Effector memory CD8-positive, alpha-beta T cell (primary cell): ENCODE measurements at places on chromosomes 2 and 18.

DNA sequence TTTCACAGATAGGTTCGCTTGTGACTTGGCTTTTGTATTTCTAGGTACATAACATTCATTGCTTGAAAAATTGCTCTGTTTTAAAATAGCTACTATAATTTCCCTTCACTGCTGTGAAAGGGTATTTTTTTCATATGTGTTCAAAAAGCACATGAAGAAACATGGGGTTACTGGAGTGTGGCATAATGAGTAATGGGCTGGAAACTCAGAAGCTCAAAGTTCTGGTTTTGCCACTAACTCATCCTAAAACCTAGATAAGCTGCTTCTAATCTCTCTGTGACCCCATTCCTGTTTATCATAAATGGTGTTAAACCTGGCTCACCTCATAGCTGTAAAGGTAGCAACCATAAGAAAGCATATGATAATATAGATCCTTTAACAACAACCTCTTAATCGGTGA, 319.3 kb downstream of the PTPRM start:
- DNase-seq: no peak

DNA sequence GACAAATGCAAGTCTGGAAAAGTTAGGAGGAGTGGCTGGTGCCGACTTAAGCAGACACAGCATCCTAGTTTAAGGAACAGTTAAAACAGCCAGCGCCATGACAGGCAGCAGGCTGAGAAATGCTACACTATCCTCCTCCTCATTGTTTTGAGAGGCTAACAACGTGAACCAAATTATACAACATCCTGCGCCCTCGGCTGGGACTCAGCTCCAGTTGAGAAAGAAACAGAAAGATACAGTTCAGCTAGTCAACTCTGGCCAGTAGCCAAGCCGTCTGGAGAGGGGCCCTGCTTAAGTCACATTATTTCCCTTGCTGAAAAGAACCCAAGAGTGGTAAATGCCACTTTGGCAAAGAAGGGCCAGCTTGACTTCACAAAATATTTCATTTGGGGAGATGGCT, 90.2 kb downstream of the BCL11A start:
- DNase-seq: no peak

DNA sequence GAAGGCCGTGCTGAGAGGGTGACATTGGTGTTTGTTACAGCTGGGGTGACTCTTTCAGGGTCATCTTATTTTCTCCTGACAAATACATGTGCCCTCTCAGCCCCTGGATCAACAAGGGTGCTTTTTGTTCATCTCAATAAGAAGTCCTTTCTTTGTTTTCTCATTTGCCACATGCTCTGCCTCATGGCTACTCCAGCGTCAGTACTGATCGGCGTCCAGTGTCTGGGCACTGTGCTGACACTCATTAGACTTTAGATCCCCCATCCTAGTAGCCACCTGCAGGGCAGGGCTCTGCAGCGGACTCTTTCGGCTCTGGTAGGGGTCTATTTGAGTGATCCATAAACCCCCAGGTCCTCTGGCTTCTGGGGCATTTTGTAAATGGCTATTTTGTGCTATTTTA, 38.4 kb downstream of the NPPC start:
- no peak for DNase-seq

GRCh38 chr2:236177604-236177966, 9.4 kb upstream of the GBX2 start:
- peak; percentile 11 for DNase-seq

DNA sequence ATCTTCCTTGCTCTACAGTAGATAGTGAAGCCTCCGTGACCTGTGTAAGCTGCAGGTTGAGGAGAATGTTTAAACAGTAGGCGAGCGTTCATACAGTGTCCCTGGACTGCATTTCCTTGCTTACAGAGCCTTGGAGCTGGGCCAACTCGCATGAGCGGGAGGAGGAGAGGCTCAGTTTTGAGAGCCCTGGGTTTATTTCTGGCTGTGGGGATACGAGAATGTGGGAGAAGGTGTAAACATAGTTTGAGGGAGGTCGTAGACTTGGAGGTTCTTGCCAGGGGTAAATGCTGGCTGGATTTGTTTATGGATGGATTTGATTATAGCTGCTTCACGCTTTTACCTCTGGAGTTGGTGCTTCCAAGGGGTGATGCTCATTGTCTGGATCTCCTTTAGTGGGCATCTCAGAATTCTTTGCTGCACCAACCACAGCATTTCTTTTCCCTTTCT, 20.8 kb downstream of the CRIM1 start:
- DNase-seq: no peak

GRCh38 chr2:28717339-28717758, 34.3 kb upstream of the PPP1CB start:
- DNase-seq: no peak

GRCh38 chr18:58104096-58104495, 60.1 kb downstream of the NEDD4L start:
- no peak for DNase-seq

- no peak for DNase-seq
Observed at GRCh38 chr2:100747996-100748615, 71.8 kb upstream of the NPAS2 start.

DNA sequence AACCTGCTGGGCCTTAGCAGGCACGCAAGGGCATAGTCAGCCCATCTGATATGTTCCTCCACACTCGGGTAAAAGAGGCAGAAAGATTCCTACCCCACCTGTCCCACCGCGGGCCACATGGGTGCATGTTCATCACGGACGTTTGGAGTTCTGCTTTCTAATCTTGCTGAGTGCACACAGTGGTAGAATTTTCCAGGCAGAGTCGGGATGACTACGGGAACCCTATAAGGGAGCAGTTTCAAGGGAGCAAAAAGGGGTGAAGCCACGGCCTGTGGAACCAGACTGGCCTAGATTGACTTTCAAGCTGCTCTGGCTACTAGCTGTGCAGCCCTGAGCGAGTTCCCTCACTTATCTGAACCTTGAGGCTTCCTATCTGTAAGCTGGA, 36.8 kb downstream of the POU3F3 start:
- DNase-seq: no peak

DNA sequence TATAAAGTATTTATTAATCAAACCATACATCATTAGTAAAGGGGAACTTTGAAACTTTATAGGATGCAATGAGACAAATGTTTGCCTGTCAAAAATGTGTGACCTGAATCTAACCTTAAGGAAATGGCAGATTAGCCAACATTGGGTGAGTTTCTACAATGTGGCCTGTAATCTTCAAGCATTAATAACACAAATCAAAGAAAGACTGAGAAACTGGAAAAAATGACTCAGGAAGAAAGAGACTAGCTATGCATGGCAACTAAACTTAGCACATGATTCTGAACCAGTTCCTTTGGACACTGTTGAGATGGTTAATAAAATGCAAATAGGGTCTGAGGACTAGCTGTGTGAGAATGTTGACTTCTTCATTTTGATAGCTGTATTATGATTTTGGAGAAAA, 628.6 kb upstream of the ID2 start:
- no peak for DNase-seq

- no peak for DNase-seq
Observed at GRCh38 chr2:10016001-10016801, 27.1 kb upstream of the KLF11 start.

GRCh38 chr2:42359965-42360483, 993 bp downstream of the COX7A2L start:
- DNase-seq: no peak

GRCh38 chr2:172249986-172250385, 147.3 kb upstream of the DLX2 start:
- no peak for DNase-seq

- no peak for DNase-seq
Observed at GRCh38 chr18:43965691-43966090, 688.4 kb upstream of the SYT4 start.

DNA sequence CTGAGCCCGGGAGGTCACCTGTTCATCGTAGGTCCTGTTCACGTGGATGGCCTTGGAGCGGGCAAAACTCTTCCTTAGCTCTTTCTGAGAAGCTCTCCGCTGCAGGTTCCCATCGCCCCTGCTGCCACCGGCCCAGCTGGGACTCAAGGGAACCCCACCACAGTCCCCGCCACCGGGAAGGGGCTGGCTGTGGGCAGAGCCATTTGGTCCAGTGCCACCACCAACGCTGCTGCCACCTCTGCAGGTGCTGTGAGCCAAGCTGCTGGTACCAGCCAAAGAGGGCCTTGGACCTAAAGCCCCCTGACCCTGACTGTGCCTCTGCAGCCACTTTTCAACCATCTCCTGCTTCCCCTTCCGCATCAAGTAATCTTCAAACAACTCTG, 586 bp downstream of the PDE11A start:
- DNase-seq: no peak

GRCh38 chr18:8176109-8176508, 433.1 kb upstream of the RAB12 start:
- no peak for DNase-seq

DNA sequence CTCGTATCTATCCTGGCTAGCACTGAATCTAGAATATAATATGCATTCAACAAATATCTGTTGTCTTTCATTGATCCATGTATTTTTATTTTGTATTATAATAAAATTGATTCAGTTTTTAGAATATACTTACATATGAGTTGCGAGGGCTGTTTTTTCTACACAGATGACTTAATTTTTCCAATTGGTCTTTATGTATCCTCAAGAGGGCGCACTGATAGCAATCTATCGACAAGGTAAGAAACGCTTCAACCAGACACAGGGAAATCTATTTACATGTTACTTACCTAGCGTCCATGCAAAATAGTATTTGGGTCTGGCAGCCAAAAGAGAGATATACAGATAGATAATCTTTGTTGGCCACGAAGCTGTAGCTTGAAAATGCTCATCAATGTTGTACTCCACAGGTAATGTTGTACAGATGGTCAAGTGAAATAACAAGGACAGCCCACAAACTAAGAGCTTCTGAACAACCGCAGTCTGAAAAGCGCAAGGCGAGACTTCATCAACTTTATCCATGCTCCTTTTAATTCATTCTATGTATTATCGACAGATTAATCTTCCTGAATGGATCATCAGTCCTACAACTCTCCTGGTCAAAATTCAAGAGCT, 35.5 kb upstream of the KIDINS220 start:
- DNase-seq: no peak

GRCh38 chr2:176206682-176207081, 18.2 kb downstream of the HOXD1 start:
- no peak for DNase-seq

GRCh38 chr2:20168048-20168726, 56.7 kb downstream of the SDC1 start:
- DNase-seq: no peak

DNA sequence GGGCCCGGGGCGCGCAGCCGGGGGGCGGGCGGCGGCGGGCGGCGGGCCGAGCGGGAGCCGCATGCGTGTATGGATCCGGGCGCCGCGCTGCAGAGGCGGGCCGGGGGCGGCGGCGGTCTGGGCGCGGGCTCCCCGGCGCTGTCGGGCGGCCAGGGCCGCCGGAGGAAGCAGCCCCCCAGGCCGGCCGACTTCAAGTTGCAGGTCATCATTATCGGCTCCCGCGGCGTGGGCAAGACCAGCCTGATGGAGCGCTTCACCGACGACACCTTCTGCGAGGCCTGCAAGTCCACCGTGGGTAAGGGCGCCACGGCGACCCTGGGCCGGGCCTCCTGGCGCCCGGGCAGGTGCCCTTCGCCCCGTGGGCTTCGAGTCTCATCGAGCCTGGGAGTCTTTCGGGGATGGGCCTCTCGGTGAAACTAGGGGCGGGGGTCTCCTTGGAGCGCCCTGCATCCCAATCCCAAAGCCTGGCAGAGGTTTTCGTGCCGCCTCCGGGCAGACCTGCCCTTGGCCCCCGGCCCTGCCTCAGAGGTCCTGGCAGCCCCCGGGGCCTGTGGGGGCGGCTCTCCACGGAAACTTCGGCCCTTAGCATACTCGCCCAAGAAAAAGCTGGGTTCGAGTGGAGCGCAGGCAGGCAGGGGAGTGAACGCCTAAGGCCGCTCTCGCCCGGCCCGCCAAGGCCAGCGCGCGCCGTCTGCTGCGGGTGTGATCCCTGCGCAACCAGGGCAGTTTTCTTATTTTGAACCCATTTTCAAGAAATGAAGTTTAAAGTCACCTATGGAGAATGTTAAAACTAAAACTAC, 622 bp downstream of the RAB12 start:
- DNase-seq: no peak

GRCh38 chr2:145220496-145220895, 700.6 kb upstream of the ZEB2 start:
- no peak for DNase-seq

DNA sequence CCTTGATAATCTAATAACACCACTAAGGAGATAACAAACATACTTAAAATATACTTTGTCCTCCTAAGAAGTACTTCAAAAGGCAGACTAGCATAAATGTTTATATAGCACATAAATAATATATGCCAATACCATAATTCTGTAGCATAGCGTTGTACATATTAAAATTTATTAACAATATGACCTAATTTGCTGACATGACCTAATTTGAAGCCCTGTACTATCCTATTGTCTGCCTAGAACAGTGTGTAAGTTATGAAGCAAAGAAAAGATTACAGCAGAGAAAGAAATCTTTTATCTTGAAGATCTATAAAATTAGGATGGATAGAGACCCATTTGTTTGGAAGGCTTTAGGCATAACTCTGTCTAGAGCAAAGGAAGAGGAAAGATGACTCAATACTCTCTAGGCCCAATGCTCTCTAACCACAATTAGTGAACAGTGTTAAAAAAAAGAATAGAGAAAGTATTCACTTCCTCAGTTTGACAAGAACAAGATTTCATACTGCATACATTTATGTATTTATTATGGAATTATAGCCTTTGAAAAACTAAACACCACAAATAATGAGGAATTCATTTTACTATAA, 231.3 kb downstream of the ZRANB3 start:
- DNase-seq: no peak

- no peak for DNase-seq
Observed at GRCh38 chr2:189676471-189676870, 2.0 kb downstream of the ANKAR start.

- DNase-seq: no peak
Observed at GRCh38 chr2:85458601-85459563, 40.4 kb downstream of the SH2D6 start.

DNA sequence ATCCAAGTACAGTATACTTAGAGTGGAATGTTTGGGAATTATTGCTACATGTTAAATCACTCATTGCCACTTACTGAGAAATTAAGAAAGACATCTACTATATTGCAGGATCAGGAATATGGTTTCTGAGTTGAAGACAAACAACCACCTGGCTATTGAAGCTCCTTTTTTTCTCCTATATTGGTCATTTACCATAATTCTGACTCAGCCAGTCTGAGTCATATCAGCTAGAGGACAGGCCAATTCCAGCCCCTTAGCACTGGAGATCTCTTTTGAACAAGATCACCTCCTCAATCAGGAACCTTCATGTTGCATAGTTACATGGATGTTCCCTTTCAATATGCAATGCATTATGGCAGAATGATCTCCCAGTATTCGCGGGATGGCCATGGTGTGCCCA, 42.7 kb upstream of the CDH19 start:
- DNase-seq: no peak

DNA sequence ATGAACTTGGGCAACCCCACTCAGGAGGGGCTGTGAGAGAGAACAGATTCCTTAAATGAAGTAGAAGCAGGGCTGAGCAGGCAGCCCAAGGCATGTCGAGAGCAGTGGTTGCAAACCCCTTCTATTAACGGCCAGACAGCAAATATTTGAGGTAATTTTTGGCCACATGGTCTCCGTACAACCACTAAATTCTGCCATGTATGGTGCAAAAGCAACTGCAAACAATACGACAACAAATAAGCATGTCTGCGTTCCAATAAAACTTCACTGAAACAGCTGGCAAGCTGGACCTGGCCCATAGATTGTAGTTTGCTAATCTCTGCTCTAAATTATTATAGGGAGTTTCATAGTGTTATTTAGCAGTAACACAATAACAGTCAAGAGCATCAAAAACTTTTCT, 217.0 kb upstream of the ZNF521 start:
- no peak for DNase-seq

GRCh38 chr2:118791483-118791882, 56.0 kb downstream of the EN1 start:
- no peak for DNase-seq

GRCh38 chr2:161901460-161901859, 172.6 kb downstream of the DPP4 start:
- no peak for DNase-seq
